SJCRH30 (cell line): ENCODE measurements at places on chromosomes 13 and 19. TPM values are rescaled to one million over a fixed set of nuclear protein-coding genes. Genes with fewer than 3 reads are reported as not detected.

DNA sequence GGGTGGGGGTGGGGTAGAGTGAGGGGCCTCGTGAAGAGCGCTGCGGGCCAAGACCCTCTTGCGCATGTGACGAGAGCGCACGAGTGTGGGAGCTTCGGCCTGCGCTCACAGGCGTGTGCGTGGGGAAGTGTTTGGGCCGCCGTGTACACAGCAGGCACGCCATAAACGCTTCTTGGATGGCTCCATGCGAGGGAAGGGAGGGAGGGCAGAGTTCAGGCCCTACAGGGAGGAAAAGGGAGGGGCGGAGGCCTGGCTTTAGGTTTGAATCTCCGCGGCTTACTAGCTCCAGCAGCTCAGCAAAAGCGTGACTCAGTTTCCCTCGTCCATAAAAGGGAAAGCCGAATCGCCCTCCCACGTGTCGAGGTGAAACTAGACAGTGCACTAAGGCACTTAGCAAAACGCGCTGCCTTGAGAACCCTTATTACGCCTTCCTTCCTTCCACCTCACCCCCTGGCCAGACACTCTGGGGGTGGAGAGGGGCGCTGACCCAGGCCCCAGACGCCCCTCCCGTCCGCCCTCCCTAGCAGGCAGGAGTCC lies 12.5 kb downstream of the GADD45B start:
- no peaks in the 10 kb centered on the region for H3K36me3 ChIP-seq
- DNase-seq, result no peak
- no peak overlapping the region for H3K27ac ChIP-seq
- no peak overlapping the region for H3K4me3 ChIP-seq
- H3K4me1 ChIP-seq, result peaks cover 12% of the 10 kb centered on the region

- peak overlapping the region; percentile 11 for H3K4me3 ChIP-seq
- H3K36me3 ChIP-seq, result no peaks in the 10 kb centered on the region
- H3K27ac ChIP-seq, result peak overlapping the region; percentile 91
- no peaks in the 10 kb centered on the region for H3K27me3 ChIP-seq
- peak; percentile 98 for DNase-seq
Measured at GRCh38 chr19:45455707-45456499, 11.9 kb upstream of the FOSB start.

DNA sequence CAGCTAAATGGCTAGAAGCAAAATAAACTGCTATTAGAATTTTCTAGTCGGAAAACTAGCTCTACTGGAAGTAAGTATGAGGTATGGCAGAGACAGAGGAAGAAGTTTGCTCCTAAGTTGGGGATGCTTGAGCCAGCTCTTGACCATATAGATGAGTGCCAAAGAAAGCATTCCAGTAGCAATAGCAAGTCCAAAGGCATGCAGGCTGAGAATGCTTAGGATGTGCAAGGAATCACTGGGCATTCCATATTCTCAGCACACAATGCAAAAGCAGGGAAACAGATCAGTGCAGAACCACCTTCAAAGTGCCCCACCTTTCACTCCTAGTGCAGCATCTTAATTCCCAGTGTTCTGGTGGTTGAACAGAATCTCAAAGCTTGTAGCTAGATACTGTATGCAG lies 32.9 kb downstream of the SERTM1 start:
- H3K36me3 ChIP-seq, result no peaks in the 10 kb centered on the region
- no peak for DNase-seq

DNA sequence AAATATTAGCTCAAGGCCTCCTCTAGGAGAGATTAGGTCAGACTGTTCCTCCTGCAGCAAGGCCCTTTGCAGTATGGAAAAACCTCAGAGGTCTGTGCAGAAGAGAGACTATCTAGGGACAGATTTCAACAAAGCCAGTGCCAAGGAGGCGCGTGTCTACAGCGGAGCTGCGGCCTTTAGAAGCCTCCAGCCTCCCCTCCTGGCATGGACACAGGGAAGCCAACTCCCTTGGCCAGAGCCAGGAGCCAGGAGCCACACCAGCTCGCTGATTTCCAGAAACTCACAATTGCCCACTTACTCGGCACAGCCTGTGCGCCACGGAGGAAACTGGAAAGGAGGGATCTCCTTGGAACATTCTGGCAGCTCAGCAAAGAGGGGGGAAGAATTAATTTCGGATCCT lies 63.4 kb downstream of the INSR start:
- no peak overlapping the region for H3K4me3 ChIP-seq
- H3K27me3 ChIP-seq, result no peaks in the 10 kb centered on the region
- H3K27ac ChIP-seq, result no peak overlapping the region
- no peak for DNase-seq

DNA sequence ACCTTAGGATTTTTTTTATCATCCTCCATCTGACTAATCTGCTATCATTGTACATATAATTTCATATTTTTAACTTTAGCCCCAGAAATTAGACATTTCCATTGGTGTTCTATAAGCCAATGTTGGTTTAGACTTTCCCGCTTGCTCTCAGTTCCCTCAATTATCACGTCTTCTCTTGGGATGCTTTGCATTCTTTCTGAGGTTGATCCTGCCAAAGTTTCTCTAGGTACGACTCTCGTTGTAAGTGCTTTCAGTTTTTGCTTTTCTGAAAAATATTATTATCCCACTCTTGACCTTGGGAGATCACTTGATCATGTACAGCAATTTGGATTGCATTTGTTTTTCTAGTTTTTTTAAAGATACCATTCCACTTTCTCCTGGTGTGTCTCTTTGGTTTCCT lies 270.2 kb downstream of the IRS2 start:
- H3K27me3 ChIP-seq, result no peaks in the 10 kb centered on the region
- no peak overlapping the region for H3K4me3 ChIP-seq
- H3K27ac ChIP-seq, result no peak overlapping the region
- H3K36me3 ChIP-seq, result no peaks in the 10 kb centered on the region
- H3K4me1 ChIP-seq, result no peaks in the 10 kb centered on the region
- no peak for DNase-seq

- no peak for DNase-seq
- no peaks in the 10 kb centered on the region for H3K27me3 ChIP-seq
- no peak overlapping the region for H3K27ac ChIP-seq
- H3K4me1 ChIP-seq, result no peaks in the 10 kb centered on the region
- no peak overlapping the region for H3K4me3 ChIP-seq
Measured at GRCh38 chr13:46544811-46545210, 8.2 kb upstream of the LRCH1 start.

- no peak overlapping the region for H3K27ac ChIP-seq
- H3K4me1 ChIP-seq, result no peaks in the 10 kb centered on the region
- DNase-seq, result no peak
- no peaks in the 10 kb centered on the region for H3K27me3 ChIP-seq
- H3K4me3 ChIP-seq, result no peak overlapping the region
Measured at GRCh38 chr19:30326393-30326710, 45.8 kb upstream of the ZNF536 start.

GRCh38 chr13:46609726-46610125 lies 56.8 kb downstream of the LRCH1 start:
- no peak overlapping the region for H3K27ac ChIP-seq
- no peaks in the 10 kb centered on the region for H3K27me3 ChIP-seq
- DNase-seq, result no peak
- H3K4me3 ChIP-seq, result no peak overlapping the region

- H3K36me3 ChIP-seq, result no peaks in the 10 kb centered on the region
- DNase-seq, result no peak
- H3K27me3 ChIP-seq, result no peaks in the 10 kb centered on the region
- no peak overlapping the region for H3K27ac ChIP-seq
- peaks cover 8% of the 10 kb centered on the region; the same call in 1 of the 2 replicates for H3K4me1 ChIP-seq
Measured at GRCh38 chr13:25762795-25763377, 288.9 kb downstream of the SHISA2 start.

DNA sequence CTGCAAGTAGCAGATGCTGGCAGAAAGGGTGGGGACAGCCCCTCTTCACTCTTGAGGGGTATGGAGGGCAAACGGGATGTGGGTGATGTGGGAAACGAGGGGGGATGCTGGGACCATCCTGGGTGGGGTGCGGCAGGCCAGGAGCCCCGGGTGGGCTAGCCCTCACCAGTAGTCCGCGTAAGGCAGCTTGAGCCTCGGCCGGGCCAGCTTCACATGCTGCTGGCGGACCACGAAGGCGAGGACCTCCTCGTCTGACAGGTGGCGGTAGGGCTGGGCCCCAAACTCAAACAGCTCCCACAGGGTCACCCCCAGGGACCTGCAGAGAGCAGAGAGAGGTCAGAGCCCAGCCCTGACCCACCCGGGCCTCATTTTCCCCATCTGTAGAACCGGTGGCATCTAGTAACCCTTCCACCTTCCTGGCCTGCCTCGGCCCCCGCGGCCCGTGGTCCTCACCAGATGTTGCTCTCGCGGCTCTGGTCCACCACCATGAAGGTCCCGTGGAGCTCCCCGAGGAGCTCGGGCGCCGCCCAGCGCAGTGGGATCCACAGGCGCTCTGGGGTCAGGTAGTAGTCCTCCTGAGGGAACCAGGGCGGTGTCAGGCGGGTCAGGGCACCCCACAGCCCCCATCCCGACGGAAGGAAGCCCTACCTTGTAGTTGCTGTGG lies 10.7 kb downstream of the LMTK3 start:
- no peaks in the 10 kb centered on the region for H3K36me3 ChIP-seq
- H3K27me3 ChIP-seq, result peaks cover 30% of the 10 kb centered on the region
- no peak for DNase-seq
- H3K27ac ChIP-seq, result no peak overlapping the region
- H3K4me1 ChIP-seq, result no peaks in the 10 kb centered on the region

DNA sequence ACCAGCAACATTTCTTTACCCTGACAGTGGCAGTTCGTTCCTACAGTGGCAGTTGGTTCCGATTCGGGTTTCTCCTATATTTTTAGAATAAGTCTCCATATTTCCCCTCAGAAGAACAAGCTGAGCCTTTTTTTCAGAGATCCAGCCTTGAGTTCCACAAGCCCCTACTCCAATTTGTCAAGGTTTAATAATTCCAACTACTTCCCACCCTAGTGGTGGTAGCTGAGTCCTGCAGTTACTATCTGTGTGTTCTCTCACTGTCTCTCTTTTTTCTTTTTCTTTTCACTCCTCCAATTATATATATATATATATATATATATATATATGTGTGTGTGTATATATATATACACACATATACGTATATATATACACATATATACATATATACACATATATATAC lies 1347.3 kb downstream of the PCDH9 start:
- no peaks in the 10 kb centered on the region for H3K27me3 ChIP-seq
- no peaks in the 10 kb centered on the region for H3K4me1 ChIP-seq
- DNase-seq, result no peak
- no peak overlapping the region for H3K4me3 ChIP-seq

DNA sequence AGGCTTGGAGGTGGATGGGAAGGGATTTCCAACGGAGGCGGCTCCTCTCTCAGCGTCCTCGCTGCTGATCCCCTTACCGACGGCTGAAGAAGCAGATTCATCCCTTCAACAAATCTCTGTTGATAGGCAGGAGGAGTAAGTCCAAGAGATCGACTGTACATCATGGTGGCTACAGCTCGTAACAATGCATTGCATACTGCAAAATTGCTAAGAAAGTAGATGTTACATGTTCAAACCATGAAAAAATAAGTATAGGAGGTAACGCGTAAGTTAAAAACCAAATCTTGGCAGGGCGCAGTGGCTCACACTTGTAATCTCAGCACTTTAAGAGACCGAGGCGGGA lies 468 bp upstream of the SLC39A3 start:
- no peaks in the 10 kb centered on the region for H3K4me1 ChIP-seq
- no peak for DNase-seq
- no peak overlapping the region for H3K4me3 ChIP-seq
- no peaks in the 10 kb centered on the region for H3K27me3 ChIP-seq
- H3K27ac ChIP-seq, result no peak overlapping the region

DNA sequence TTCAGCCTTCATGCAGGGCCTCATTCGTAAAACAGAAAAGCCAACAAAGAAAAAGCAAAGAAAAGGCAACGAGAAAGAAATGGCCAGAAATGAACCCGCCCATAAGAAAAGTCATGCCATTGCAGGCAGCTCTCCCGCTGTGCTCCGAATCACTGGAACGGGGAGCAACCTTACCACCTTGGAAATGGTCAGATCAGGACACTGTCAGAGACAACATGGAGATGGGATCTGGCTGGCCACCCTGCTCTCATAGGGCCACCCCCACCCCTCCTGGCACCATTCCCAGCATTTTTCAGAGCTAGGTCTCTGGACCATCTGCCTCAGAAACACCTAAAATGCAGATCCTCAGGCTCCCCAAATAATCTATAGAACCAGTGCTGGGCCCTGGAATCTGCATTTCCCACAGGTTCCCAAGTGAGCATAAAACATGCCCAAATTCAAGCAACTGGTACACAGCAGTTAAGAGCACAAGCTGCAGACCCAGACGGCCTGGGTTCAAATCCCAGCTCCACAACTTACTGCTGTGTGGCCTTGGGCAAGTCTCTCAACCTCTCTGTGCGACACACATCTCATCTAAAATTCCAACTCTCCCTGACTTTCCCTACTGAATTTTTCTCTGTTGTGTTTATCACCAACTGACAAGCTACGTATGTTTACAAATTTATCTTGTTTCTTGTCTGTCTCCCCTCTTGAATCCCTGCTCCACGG lies 151.6 kb downstream of the IER2 start:
- no peak for DNase-seq
- no peak overlapping the region for H3K27ac ChIP-seq

DNA sequence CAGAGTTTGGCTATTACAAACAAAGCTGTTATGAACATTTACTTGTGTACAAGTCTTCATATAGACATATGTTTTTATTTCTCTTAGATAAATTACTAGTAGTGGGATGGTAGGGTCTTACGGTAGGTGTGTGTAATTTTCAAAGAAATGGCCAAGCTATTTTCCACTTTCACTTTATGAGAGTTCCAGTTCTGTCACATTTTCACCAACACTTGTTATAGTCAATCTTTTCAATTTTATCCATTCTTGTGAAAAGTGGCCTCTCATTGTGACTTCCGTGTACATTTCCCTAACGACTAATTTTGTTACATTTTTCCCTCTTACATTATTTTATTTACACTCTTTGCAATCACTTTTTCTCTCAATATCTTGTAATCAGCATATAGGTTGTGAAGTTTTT lies 18.3 kb downstream of the MBD3L1 start:
- no peak overlapping the region for H3K4me3 ChIP-seq
- no peaks in the 10 kb centered on the region for H3K36me3 ChIP-seq
- no peaks in the 10 kb centered on the region for H3K27me3 ChIP-seq
- no peaks in the 10 kb centered on the region for H3K4me1 ChIP-seq

DNA sequence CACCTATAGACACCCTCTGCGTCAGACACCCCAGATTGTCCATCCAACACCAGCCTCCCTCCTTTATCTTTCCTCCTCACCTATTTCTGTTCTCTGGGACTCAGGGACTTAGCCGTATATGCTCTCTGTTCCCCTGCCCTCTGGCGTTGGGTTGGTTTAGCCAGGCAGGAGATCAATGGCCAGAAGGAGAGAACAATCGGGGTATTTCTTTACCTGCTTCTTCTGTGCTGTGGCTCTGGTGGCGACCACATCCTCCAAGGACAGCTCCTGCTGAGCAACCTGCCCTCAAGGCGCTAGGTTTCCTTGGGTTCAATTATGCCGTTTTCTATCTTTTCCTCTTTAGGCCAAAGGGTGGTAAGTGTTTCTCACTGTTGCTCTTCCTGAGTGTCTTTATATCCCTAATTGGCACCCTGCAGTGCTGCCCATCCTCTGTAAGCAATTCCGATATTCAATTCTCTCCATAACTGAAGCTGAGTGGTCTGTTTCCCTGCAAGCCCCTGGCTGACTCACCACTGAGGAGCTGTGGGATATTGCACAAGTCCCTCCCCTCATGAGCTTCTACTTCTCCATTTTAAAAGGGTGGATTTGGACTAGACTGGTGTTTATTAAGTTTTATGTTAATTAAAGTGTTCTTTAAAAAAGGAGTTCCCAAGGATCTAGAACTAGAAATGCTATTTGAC lies 63.7 kb upstream of the TMTC4 start:
- no peaks in the 10 kb centered on the region for H3K4me1 ChIP-seq
- H3K4me3 ChIP-seq, result no peak overlapping the region
- no peaks in the 10 kb centered on the region for H3K27me3 ChIP-seq
- no peaks in the 10 kb centered on the region for H3K36me3 ChIP-seq

The ZNF211 gene
- total RNA-seq, result 14.5 and 16.6 TPM in 2 replicates

The F2RL3 gene
- 0.20 and 0.47 TPM in 2 replicates for total RNA-seq

The RNF17 gene
- not detected in 2 replicates for total RNA-seq

The RGS9BP gene
- 0.18 and 0.38 TPM in 2 replicates for total RNA-seq

The REXO1 gene
- total RNA-seq, result 17.7 and 19.1 TPM in 2 replicates

The MAB21L1 gene
- total RNA-seq, result 13.4 and 14.0 TPM in 2 replicates

The SLC6A16 gene
- 0.33 and 0.40 TPM in 2 replicates for total RNA-seq

The LRG1 gene
- 0.15 and 0.38 TPM in 2 replicates for total RNA-seq
